ENCODE measurements at places on chromosomes 6 and 20. TPM values are rescaled to one million over a fixed set of nuclear protein-coding genes. Genes with fewer than 3 reads are reported as not detected.

Gene MGME1
- 7.2 TPM for polyA plus RNA-seq

Gene TMEM181
- 30.6 TPM for polyA plus RNA-seq

Gene TMEM217
- polyA plus RNA-seq, result 3.1 TPM

Gene ADAM33
- 53.8 TPM for polyA plus RNA-seq

Gene IP6K3
- polyA plus RNA-seq, result 0.58 TPM

Data from BJ (cell line).